ENCODE measurements at places on chromosomes 5 and 9.

GRCh38 chr5:179339996-179340395 is 5.3 kb downstream of the ADAMTS2 start:
- DNase-seq: no peak

DNA sequence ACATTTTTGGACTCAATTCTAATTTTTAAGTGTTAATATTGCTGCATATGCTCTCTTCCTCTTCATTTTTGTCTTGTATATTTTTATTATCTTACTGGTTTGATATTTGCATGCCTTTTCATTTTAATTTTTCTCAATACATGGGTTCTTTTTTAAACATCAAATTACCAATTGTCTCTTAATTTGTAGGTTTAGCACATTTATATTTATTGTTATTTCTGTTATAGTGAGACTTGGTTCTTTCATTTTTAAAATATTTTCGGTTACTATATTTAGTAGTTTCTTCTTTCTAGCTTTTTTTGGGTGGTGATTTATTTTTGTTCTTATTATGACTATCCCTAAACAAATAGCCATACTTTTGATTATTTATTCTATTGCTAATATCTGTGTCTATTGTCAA is 19.4 kb downstream of the SPINK5 start:
- DNase-seq: no peak

DNA sequence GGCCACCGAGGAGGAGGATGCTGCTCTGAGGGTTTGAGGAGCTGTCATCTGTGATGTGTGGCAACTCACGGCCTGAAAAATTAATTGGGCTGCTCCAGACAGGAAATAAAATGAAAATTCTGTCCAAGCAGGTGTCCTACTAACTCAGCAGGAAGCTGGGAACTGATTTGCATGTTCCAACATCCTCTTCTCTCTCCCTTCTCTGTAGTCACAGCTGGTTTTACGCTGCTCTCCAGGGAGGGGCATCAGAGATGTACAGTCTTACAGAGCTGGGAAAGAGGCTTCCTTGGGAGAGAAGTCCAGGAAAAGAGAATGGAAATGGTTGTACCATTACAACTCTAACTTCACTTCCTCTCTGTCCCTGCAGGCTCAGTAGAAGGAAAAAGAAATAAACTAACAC is 24.2 kb upstream of the SIL1 start:
- no peak for DNase-seq

DNA sequence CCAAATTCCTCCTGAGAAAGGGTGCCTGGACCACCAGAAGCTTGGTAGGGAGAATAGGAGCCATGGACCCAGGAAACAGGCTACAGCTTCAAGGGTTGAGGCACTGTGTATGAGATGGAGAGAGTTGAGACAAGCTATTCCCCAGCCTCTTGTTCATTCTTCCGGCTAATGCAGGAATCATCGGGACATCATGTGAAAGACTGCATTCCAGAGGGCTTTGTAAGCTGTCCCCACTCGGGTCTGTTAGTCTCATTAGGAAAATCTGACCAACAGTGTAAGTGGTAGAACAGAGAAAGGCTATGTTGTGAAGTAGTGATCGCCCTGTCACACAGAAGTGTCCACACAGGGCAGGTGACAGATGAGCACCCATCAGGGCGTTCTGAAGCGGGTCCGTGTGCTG is 81.4 kb downstream of the GABBR2 start:
- DNase-seq: no peak

- no peak for DNase-seq
Observed at GRCh38 chr9:1285526-1285925, 235.4 kb downstream of the DMRT2 start.

- DNase-seq: no peak
Observed at GRCh38 chr5:134735243-134735642, 3.1 kb upstream of the CAMLG start.

DNA sequence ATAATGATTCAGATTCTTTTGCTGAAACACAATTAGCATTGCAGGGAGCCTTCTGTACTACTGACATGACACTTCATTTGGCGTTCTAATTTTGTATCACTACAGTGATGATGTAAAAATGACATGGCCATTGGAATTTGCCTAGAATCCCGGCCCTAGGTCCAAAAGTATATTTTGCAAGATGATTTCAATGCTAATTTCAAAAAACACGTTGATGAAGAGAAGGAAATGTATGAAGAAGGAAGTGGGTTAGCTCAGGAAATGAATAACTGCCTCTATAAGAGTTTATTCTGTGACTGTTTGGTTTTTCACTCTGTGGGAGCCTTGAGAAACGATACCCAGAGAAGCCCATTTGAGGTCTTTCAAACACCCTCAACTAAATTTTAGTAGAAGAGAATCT is 59.3 kb downstream of the OSTF1 start:
- DNase-seq: no peak

- no peak for DNase-seq
Observed at GRCh38 chr9:18036422-18037187, 437.3 kb upstream of the ADAMTSL1 start.

DNA sequence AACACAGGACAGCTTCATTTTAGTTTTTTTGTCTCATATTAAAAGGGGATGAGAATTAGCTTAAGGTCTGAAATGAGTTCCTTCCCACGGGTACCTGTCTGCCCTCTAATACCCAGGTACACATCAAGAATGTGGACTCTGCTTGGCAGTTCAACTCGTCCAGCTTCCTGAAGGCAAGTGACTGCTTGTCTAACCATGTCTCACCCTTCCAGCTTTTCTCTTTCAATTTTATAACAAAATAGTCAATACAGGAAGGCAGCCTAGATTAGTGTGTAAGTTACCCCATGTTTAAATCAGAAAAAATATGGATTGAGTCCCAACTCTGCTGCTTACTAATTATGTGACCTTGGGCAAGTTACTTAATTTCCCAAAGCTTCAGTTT is 50.5 kb upstream of the C5orf46 start:
- no peak for DNase-seq

GRCh38 chr5:78753093-78753531 is 104.5 kb upstream of the LHFPL2 start:
- DNase-seq: no peak

DNA sequence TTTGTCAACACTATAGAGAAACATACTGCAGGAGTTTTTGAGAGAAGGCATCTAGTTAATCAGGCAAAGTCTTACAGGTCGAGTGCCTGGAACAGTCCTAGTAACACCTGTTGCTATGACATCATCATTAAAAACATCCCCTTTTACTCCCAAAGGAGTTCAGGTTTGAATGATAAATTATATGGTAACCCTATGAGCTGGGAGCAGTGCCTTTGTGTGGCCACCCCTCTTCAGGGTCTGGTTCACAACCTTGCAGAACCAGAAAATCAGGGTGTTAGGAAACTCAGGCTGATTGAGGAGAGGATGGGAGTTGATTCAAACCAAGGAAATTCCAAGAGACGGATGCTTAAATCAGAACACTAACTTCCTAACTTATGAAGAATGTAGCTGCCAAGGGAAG is 179.1 kb upstream of the RASEF start:
- DNase-seq: no peak

- DNase-seq: no peak
Observed at GRCh38 chr5:130689831-130690230, 475.2 kb downstream of the HINT1 start.

DNA sequence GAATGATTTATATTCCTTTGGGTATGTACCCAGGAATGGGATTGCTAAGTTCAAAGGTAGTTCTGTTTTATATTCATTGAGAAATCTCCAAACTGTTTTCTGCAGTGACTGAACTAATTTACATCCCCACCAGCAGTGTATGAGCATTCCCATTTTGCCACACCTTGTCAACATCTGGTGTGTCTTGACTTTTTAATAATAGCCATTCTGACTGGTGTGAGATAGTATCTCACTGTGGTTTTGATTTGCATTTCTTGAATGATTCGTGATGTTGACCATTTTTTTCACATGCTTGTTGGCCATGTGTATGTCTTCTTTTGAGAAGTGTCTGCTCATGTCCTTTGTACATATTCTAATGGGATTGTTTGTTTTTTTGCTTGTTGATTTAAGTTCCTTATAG is 421.5 kb downstream of the KIAA0825 start:
- no peak for DNase-seq

DNA sequence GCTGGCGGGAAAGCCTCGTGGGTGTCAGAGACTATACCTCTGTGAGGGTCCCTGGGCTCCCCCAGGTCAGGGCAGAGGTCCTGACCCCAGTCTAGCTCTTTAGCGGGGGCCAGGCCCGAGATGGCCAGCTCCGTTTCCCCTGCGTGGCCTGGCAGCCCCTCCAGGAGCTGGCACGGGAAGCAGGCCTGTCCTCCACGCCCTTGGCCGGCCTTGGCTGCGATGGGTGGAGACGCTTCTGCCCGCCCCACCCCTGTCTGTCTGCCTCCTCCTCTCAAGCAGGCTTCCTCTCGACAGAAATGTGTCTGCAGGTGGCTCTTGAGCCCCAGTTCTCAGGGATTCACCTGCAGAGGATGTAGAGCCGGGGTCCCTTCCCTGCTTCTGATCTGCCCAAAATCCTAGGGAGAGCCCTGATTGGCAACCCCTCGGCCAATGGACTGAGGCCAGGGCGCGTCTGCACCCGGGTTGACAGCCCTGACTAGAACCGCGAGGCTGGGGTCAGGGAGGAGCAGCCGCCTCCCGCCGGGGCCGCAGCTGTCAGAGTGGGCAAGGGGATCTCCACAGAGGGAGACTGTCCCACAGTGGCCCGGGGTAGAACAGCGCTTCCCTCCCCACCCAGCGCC is 2.6 kb upstream of the GRIN1 start:
- no peak for DNase-seq

DNA sequence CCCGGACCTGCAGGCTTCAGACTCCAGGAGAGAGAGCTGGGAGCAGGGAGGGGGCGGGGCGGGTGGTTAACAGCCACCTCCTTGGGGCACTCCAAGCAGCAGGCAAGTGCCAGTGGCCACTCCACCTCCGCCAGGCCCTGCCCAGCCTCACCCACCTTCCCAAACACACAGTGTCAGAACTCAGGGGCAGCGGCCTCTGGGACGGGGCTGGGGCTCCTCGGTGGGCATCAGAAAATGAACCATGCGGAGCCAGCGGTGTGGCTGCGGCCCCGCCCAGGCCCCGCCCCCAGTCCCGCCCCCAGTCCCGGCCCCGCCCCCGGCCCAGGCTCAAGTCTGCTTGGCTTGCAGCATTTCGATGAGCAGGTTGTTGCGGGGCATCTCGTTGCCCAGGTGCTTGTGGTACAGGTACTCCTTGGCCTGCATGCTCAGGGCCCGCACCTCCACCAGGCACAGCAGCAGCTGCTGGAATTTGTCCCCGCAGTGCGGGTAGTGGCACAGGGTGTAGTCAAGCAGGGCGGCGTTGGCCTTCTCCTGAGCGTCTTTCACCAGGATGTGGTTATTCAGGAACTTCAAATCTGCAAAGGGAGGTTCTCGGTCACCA is 24.7 kb downstream of the NR5A1 start:
- no peak for DNase-seq

DNA sequence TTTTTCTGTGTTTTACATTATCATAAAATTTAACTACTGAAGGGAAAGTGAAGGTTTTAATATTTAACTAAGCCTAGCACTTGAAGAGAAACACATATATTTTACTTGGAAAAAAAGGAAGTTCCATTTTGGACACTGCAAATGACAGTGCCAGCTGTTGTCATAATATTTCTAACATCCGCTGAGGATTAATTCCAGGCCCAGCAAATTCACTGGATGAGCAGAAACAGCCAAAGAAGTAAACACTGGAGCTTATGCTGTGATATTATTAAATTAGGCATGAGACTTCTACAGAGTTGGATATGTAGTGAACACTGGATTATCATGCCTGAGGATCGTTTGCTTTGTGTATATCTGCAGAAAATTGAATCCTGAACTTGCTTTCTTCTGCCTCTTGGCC is 67.6 kb downstream of the GHR start:
- DNase-seq: no peak

DNA sequence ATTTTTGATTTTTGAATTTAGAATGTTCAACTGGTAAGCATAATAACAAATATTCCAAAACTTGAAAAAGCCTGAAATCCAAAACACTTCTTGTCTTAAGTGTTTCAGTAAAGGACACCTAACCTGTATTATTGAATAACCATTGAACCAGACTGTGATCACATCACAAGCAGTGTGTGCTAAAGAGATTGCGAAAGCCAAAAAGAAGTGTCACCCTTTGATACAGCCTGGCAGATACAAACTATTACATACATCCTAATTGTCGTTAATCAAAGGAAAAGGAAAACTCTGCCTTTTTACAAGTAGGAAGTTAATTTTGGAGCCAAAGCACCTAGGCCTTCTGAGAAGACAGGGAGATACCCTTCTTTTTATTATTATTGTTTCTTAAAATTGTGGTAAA is 8.4 kb upstream of the FAM120AOS start:
- DNase-seq: no peak

DNA sequence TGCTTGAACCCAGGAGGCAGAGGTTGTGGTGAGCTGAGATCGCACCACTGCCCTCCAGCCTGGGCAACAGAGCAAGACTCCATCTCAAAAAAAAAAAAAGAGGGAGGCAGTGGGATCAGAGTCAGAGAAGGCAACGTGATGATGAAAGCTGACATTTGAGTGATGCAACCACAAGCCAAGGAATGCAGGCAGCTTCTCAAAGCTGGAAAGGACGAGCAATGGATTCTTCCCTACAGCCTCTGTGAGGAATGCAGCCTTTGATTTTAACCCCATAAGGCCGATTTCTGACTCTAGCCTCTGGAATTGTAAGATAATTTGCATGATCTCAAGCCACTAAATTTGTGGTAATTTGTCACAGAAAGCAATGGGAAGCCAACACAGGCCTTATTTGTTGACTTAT is 9.8 kb downstream of the TGFBI start:
- no peak for DNase-seq

DNA sequence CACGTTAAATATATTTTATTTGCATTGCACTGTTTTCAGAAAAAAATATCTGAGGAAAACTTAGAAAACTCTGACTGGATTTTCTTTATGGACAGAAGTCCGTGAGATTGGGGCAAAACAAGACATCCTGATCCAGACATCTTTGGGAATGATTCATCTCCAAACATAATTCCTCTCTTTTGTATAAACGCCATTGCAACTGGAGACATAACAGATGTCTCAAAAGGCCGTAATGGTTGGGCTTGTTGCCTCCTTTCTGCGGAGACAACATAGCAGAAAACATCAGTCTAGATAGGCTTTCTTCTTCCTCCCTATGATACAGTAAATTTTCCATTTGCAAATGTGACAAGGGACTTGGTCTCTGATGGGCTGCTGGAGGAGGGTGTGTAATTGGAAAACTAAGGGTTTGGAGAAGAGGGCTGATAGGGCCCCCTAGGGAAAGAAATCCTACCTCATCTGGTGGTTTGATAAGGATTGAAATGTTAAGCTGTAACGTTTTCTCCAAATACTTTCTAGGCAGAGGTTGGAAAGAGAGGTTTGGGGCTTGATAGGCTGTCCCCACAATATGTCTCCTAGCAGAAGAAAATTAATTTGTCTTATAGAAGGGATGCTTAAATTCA is 631.5 kb upstream of the ST8SIA4 start:
- no peak for DNase-seq

- no peak for DNase-seq
Observed at GRCh38 chr5:67221487-67222242, 25.1 kb upstream of the CD180 start.

DNA sequence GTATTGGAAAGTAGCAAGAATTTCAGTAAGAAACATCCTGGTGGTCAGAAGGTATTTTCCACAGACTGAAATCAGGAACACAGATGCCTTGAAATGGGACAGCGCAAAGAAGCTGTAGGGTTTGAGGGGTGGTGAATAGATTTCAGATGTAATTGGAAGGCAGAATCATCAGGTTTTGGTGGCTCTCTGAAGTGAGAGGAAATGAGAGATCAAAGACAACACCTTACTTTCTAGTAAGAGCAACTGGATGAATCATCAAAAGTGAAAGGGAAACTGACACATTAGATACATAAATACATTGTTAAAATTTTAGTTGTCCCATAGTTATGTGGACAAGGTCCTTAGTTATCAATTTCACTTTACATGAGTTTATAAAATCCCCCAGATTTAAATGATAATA is 188.2 kb upstream of the SLC27A6 start:
- DNase-seq: no peak

GRCh38 chr9:105405514-105406131 is 42.2 kb upstream of the FSD1L start:
- no peak for DNase-seq
